ENCODE measurements at places on chromosomes 4 and X.

GRCh38 chr4:121796283-121796682 lies 4.8 kb upstream of the EXOSC9 start:
- DNase-seq, result no peak

- DNase-seq, result no peak
These were observed 8.0 kb upstream of the CDKN2AIP start for GRCh38 chr4:183436417-183436816.

DNA sequence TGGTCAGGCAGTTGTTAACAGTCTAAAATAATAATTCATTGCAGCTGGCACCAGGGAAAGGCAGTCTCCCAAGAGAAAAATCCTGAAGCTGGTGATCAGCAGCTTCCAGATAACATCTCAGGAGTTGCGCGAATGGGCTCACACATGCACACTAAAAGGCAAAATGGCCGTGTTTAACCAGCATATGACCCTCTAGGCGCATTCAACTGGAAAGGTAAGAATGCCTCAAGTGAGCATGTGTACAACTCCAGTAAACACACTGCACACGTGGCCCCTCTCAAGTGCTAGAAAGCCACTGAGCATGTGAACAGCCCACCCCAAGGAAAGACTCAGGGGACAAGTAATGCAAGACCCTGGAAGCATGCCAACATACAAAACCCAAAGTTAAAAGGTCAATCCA lies 33.1 kb downstream of the STPG2 start:
- DNase-seq, result no peak

DNA sequence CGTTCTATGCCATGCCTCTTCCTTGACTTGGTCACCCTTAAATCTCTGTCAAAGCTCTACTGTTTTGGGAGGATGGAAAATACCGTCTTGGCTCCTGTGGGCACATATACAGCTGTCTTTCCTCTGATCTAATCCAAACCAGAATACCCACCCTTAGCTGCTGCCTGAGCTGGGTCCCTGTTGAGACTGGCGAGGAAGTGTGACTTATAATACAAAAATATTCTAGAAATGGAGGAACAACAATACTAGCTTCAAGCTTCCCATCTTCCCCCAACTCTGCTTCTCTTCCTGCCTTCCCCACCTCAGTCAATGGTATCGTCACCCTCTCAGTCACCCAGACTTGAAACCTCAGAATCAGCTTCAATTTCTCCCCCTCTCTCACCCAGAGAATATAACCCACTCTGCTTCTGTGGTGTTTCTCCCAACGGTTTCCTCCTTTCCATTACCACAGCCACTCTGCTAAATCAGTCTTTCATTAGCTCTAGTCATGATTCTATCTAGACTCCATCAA lies 599 bp upstream of the IL2RG start:
- DNase-seq, result no peak
